PC-9 (cell line): ENCODE measurements at places on chromosomes 3 and 15.

- no peak for DNase-seq
These were observed 1.6 kb upstream of the SEMA3B start for GRCh38 chr3:50267280-50267913.

DNA sequence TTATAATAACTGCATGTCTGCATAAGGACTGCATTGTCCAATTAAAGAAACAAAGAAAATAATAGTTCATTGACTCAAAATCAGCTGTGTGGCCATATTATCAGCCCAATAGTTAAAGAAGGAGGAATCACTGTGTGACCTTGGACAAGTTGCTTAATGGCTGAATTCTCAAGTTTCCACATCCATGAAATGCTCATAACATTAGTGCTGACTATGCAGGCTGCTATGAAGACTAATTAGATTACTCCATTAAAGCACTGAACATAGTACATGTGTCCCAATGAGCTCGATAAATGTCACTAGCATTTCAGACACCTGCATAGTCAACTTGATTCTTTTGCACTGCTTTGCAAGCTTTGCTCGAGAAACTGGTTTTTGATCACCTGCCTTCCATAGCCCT, 111.1 kb upstream of the WNT5A start:
- peak; percentile 42 for DNase-seq

- DNase-seq = no peak
These were observed 296.7 kb downstream of the RPLP1 start for GRCh38 chr15:69749274-69749673.

DNA sequence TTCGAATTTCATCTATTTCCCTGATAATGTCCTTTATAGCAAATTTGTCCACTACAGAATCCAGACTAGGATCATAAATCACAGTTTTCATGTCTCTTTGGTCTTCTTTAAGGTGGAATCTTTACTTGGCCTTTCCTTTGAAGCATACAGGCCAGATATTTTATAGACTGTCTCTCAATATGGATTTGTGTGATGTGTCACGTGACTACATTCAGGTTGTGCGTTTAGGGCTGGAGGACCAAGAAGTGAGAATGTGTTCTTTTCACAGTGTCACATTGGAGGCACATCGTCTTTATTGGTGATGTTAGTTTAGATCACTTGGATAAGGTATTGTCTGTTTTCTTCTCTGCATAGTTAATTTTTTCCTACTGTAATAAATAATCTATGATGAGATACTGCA, 232.9 kb downstream of the MEIS2 start:
- no peak for DNase-seq

DNA sequence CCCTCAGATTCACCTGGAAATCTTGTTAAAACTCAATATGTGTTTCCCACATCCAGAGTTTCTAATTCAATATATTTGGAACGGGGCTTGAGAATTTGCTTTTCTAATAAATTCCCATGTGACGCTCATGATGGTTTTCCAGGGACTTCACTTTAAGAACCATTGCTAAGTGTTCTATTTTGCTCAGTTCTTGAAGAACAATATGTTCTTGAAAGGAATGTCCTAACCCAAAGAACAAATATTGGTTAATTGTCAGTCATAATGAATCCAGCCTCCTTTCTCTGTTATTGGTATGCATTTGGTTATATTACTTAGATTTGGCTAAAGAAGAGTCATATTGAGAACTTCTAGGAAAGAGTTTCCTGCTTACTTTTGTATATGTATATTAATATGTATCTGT, 4.4 kb upstream of the PLSCR2 start:
- DNase-seq = no peak

DNA sequence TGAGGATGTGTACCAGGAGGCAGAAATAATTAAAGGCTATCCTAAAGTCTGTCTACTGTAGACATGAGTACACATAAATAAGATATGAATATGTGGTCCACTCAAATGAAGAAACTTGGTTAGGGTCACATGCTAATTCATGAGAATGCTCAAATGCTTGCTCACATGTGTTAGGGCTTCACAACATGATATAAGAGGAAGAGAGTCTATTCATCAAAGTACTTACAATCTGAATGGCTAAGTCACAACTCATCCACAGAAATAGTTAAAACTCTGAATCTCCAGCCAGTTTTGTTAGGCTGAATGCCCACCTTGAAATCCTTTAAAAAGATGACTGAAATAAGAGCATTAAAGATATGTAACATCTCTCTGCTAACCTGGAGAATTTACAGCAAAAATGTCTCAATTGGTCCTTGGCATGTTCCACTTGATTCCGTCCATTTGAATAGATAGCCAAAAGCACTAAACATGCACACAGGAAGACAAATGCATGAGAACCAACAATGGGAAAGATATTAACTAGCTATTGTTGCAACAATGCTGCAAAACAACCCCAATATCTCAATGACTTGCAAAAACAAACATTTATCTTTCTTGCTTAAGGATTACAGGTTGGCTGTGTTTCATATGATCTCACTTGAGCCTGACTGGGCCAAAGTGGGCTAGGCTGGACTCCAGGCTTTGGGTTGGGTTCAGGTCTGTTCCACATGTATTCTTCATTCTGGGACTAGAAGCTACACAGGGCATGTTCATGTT, 10.6 kb upstream of the TBC1D5 start:
- DNase-seq = no peak

DNA sequence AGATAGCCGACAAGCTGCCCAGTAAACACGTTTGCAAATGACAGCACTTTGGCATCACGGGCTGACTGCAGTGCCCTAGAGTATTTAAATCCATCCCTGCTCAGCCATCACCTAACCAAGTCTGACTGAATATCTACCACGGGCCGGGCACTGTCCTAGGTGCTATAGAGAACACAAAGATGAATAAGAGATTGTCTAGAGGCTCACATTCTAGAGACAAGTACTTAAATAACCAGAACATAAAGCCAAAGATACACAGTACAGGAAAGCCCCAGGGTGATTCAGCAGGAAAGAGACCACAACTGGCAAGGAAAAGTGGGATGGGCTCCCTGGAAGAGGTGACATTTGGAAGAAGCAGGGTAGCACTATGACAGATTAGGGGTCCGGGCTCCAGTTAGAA, 103.5 kb downstream of the MYLK start:
- no peak for DNase-seq

- DNase-seq = no peak
These were observed 353.4 kb downstream of the CHST2 start for GRCh38 chr3:143472731-143473523.

DNA sequence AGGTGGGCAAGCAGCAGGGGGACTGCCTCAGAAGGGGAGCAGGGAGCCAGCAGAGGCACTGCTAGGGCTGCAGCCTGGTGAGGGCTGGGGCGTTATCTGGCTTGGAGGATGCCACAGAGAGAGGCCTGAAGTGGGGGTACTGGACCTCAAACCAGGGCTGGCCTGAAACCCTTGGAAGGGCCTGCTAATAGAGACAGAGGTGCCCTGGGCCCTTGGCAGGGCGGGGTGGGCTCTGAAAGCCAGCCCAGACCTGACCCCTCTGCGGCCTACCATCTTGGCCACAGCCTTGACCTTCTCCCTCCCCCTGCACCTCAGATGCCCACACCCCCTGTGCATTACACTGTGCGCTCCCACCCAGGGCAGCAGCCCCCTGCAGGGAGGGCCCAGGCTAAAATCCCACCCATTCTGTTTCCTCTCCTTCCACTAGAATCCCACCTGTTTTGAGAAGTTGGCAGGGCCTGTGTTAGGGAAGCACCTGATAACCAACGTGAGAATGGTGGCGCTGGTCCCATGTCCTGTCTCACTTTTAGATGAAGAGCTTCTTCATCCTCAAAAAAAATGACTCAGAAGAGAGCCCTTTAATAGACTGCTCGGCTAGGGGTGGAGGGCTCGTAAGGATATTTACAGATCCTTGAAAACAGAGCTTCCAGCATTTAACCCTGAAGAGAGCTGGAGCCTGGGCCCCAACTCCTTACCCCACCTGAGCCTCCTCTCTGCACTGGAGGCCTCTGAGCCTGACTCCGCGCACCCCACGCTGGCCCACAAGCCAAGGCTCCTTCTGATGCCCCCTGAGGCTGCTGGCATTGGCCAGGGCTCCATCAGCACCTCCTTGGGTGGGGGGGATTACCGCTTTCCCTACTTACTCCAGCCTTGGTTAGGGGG, 29.8 kb downstream of the LOXL1 start:
- no peak for DNase-seq

DNA sequence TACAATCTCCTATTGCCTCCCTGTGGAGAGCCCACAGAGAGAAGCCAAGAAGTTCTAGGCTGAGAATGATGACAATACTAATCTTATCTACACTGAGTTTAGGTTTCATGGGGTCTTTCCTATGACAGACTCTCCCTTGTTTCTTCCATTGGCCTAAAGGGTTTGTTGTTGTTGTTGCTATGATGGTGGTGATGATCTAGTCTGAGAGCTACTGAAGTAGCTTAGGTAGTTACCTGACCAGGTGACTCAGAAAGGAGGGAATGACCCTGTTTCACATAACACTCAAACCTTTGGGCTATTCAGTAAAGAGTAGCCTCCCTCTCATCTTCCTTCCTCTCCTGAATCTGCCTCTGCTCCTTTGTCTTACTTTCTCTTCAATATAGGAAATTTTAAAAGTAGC, 170.2 kb downstream of the GMNC start:
- no peak for DNase-seq

DNA sequence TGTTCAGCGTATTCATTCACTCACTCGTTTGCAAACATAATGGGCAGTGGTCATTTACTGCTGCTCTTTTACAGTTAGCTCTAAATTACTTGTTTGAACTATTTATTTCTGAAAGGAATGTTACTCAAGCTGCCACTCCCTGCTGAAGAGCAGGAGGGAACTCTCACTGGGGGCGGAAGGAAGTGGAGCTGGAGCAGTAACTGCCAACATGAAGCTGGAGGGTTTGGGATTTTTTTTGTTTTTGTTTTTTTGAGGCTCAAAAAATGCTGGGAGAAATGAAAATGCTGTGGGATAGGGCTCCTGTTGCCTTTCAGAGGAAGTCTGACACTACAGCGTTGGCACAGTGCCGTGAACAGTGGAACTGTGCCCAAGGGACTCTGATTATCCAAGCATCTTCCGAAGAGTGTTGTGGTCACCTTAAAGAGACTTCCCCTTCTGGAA, 44.1 kb downstream of the SENP2 start:
- no peak for DNase-seq

GRCh38 chr3:87196879-87197278, 30.2 kb upstream of the CHMP2B start:
- peak; percentile 17 for DNase-seq

GRCh38 chr15:98875309-98875708, 132.3 kb downstream of the PGPEP1L start:
- DNase-seq = no peak

DNA sequence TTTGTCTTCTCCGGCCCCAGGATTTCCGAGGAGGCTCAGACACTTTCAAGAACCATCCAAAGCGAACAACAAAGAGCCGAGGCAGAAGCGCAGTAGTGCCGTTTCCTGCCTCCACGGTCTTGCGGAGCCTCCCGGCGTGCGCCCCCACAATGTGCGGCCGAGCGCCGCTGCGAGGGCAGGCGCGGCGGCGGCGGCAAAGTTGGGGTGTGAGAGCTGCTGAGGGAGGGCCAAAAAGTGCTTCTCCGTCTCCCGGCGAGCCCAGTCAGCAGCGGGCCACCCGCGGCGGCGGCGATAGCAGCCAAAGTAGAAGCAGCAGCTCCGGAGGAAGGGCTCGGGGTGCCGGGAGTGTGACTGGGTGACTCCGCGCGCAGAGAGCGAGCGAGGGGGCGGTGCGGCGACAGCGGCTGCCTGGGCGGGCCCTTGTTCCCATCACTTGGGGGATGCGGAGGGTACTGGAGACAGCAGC, 749.1 kb downstream of the ROBO1 start:
- peak; percentile 60 for DNase-seq

GRCh38 chr3:157857440-157857839, 248.8 kb downstream of the SHOX2 start:
- no peak for DNase-seq

DNA sequence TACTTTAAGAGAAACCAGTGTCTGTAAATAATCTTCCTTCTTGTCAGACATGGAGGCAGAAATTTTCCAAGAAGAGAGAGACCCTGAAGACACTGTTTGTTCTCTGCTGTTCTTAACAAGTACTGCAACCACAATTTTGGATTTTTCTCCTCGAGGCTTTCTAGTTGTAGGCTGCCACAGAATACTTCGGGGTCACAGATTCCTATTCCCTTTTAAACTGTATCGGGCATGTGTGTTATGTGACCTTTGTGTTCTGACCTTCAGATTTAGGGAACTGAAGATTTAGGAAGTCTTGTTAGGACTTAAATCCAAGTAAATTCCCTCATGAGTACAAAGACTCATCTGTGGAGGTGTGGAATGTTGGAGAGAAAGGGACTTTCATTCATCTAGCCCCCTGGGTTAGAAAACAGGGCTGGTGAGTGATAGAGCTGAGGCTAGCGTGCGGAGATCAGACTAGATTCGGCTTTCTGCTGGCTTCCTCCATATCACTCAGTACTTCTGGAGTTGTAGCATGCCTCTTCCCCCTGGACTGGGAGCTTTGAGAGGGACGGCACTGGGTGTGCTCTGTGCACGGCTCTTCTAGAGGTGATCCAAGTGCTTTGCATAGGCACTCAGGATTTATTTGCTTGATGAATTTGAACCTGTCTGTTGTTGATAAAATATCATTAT, 237.0 kb downstream of the LPP start:
- no peak for DNase-seq

GRCh38 chr3:171749124-171749523, 61.2 kb downstream of the PLD1 start:
- DNase-seq = no peak

DNA sequence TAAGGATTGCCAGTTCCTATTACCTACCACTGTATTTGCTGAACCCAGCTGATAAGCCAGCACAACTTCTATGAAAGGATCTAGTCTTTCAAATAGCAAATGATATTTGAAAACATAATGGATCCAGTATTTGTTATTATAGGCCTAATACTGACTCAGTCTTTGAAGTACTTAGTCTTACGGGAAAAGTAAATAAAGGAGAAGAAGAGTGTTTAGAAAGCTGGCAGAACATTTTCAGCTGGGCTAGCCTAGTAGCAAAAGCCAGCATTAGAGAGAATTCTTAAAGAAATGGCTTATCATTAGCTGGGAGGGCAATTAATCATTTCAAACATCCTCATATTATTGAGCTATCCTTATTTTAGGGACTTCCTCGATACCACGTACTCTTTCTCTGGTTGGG, 101.4 kb upstream of the GOLIM4 start:
- no peak for DNase-seq

DNA sequence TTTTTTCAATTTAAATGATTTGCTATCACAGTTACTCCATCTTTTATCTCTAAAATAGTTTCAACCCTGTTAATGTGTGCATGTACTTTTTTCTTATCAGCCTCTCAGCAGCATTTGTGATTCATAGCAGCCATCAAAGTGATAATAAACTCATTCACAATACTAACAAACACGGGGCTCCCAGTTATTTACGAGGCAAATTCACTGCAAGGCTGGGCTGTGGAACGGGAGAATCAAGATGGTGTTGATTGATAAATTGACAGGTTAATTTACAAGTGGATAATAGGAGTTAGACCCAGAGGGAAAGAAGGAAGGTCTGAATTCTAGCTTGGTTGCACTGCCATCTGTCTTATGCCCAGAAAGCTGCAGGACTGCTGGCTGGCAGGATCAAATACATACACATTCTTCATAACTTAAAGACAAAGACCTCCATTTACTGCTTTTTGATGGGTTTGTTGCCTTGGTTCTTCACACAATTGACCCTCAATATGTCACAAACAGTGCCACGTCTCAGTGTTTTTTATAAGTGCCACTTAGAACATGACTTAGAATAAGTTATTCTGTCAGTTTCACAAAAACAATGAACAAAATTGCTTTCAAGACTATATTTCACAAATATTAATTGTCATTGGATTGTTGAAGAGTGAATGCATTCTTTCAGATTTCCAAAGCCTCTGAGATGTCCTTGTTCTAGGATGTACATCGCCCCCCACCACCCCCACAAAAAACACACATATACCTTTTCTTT, 562.8 kb downstream of the NR2F2 start:
- DNase-seq = no peak
